ENCODE measurements at places on chromosomes 2 and 18.

- H3K4me3 ChIP-seq: no peak overlapping the region
- peaks cover 3% of the 10 kb centered on the region for H3K36me3 ChIP-seq
- DNase-seq: no peak
- H3K27ac ChIP-seq: peak overlapping the region; percentile 2
Observed at GRCh38 chr2:111171337-111171930, 50.7 kb downstream of the BCL2L11 start.

GRCh38 chr2:56009758-56010458 lies 86.3 kb upstream of the EFEMP1 start:
- DNase-seq: no peak
- H3K4me3 ChIP-seq: no peak overlapping the region
- H3K4me1 ChIP-seq: peaks cover 6% of the 10 kb centered on the region
- H3K27ac ChIP-seq: no peak overlapping the region
- H3K36me3 ChIP-seq: no peaks in the 10 kb centered on the region

DNA sequence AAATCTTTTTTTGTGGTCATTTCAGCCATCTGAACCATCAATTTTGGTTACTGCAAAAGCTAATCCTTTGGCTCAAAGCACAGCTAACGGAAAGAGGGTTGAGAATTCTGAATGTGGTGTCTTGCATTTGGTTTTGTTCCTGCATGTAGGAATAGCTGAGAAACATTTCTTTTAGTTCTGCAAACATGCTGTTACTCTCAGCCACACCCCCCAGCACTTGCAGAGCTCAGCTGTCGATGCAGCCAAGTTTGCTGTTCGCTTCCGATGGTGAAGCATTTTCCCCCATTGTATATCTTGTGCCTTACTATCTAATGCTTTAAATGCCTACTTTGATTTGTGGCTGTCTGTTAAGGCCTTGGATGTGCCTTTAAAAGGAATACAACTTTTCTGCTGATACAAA lies 294.9 kb upstream of the FANCL start:
- no peaks in the 10 kb centered on the region for H3K36me3 ChIP-seq
- H3K4me3 ChIP-seq: no peak overlapping the region
- no peak for DNase-seq
- no peak overlapping the region for H3K27ac ChIP-seq
- peaks cover 6% of the 10 kb centered on the region for H3K4me1 ChIP-seq

DNA sequence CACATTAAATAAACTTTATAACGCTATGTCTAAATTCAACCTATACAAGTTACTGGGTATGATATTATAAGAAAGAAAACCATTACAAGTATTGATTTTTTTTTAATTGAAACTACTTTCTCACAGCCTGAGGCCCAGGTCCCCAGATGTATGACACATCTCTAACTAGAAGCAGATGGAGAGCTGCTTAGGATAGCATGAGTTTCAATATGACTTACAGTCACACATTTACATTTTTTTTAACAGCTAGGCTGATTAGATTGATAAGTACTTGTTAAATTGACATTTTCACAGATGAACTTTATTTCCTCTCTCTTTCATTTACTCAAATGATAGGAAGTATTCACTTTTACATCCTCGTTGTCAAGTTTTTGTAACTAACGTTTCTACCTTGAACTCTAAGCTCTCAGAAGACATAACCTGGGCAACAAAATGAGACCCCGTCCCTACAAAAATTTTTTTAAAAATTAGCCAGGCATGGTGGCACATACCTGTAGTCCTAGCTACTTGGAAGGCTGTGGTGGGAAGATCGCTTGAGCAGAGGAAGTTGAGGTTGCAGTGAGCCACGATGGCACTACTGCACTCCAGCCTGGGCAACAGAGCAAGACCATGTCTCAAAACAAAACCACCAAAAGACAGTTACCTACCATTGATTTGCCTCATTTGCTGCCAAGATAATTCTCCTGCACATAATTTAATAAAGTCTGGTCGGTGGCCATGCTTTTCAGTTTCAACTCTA lies 52.4 kb downstream of the STK39 start:
- no peak overlapping the region for H3K4me3 ChIP-seq
- H3K36me3 ChIP-seq: no peaks in the 10 kb centered on the region
- no peaks in the 10 kb centered on the region for H3K27me3 ChIP-seq
- no peak for DNase-seq

GRCh38 chr2:159449504-159450124 lies 163.1 kb upstream of the WDSUB1 start:
- H3K27ac ChIP-seq: peak overlapping the region; percentile 67
- peaks cover 3% of the 10 kb centered on the region for H3K4me1 ChIP-seq
- no peak overlapping the region for H3K4me3 ChIP-seq
- no peaks in the 10 kb centered on the region for H3K27me3 ChIP-seq
- peaks cover 24% of the 10 kb centered on the region for H3K36me3 ChIP-seq

GRCh38 chr2:190666895-190667294 lies 18.0 kb downstream of the NAB1 start:
- H3K36me3 ChIP-seq: peaks cover 16% of the 10 kb centered on the region
- H3K27me3 ChIP-seq: no peaks in the 10 kb centered on the region
- H3K27ac ChIP-seq: no peak overlapping the region
- H3K4me3 ChIP-seq: no peak overlapping the region

GRCh38 chr18:9825571-9826073 lies 60.2 kb upstream of the TXNDC2 start:
- no peak overlapping the region for H3K4me3 ChIP-seq
- H3K27ac ChIP-seq: no peak overlapping the region
- DNase-seq: no peak
- H3K4me1 ChIP-seq: peaks cover 7% of the 10 kb centered on the region
- H3K36me3 ChIP-seq: no peaks in the 10 kb centered on the region

- peaks cover 7% of the 10 kb centered on the region for H3K4me1 ChIP-seq
- no peak for DNase-seq
- H3K27ac ChIP-seq: no peak overlapping the region
- H3K27me3 ChIP-seq: no peaks in the 10 kb centered on the region
- no peak overlapping the region for H3K4me3 ChIP-seq
- H3K36me3 ChIP-seq: peaks cover 4% of the 10 kb centered on the region
Observed at GRCh38 chr2:97737421-97738178, 24.2 kb downstream of the ZAP70 start.

DNA sequence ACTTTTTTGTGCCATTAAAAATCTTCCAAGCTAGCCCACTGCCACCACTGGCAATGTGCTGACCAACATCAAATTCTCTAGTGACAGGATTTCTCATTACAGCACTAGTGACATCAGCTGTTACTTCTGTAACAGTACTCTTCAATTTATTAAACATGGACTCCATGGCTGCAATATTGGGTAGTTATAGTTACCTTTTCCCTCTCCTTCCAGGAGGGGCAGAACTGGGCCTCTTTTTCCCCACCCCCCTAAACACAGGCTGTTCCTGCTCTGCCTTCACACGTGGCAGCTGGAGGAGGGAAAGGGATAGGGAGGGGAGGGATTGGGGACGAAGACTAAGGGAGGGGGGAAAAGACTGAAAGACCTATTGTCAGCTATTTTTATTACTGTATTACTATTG lies 38.1 kb downstream of the TRAK2 start:
- DNase-seq: no peak
- no peaks in the 10 kb centered on the region for H3K4me1 ChIP-seq
- H3K36me3 ChIP-seq: peaks cover 6% of the 10 kb centered on the region
- H3K4me3 ChIP-seq: no peak overlapping the region
- no peaks in the 10 kb centered on the region for H3K27me3 ChIP-seq
- H3K27ac ChIP-seq: no peak overlapping the region

- DNase-seq: no peak
- H3K4me3 ChIP-seq: no peak overlapping the region
- H3K4me1 ChIP-seq: no peaks in the 10 kb centered on the region
- peaks cover 3% of the 10 kb centered on the region for H3K27me3 ChIP-seq
Observed at GRCh38 chr2:767440-767839, 90.2 kb upstream of the TMEM18 start.

- no peak overlapping the region for H3K4me3 ChIP-seq
- no peaks in the 10 kb centered on the region for H3K27me3 ChIP-seq
- H3K36me3 ChIP-seq: no peaks in the 10 kb centered on the region
- no peaks in the 10 kb centered on the region for H3K4me1 ChIP-seq
- no peak overlapping the region for H3K27ac ChIP-seq
Observed at GRCh38 chr2:105691947-105692390, 52.7 kb upstream of the NCK2 start.

GRCh38 chr18:66329716-66330115 lies 274.2 kb downstream of the CDH19 start:
- no peaks in the 10 kb centered on the region for H3K36me3 ChIP-seq
- no peaks in the 10 kb centered on the region for H3K4me1 ChIP-seq

DNA sequence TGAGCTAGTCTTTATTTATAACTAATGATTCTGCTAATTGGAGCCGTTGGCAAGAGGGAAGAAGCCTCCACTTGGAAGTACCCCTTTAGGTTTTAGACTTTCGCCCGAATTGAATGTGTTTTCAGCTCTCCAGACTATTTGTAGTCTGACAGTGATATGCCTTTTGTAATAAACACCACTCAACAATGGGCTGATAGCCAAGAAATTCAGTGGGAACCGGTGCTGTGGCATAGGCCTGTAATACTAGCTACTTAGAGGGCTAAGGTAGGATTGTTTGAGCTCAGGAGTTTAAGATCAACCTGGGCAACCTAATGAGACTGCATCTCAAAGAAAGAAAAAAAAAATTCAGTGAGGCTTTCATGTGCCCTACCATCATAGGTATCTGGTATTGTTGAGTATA lies 13.6 kb upstream of the ZSCAN30 start:
- no peak for DNase-seq
- H3K36me3 ChIP-seq: peaks cover 89% of the 10 kb centered on the region

DNA sequence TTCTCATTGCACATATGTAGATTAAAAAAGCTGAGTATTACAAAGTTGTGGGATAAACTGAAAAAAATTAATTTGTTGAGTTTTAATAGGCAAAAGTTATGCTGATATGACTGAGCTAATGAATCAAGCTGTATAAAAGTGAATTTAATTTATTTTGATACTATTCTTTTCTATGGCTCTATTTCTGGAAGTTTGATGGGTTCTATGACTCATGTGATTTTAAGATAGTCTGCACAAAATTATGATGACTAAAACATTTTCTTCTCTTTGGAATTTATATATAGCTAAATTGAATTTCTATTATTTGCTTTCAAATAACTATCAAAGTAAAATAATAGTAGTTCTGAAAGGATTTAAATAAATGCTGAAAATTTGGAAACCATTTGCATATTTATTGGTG lies 71.0 kb upstream of the MMADHC start:
- H3K36me3 ChIP-seq: peaks cover 3% of the 10 kb centered on the region
- H3K27ac ChIP-seq: no peak overlapping the region
- no peaks in the 10 kb centered on the region for H3K27me3 ChIP-seq
- peaks cover 12% of the 10 kb centered on the region for H3K4me1 ChIP-seq
- no peak for DNase-seq
- no peak overlapping the region for H3K4me3 ChIP-seq

DNA sequence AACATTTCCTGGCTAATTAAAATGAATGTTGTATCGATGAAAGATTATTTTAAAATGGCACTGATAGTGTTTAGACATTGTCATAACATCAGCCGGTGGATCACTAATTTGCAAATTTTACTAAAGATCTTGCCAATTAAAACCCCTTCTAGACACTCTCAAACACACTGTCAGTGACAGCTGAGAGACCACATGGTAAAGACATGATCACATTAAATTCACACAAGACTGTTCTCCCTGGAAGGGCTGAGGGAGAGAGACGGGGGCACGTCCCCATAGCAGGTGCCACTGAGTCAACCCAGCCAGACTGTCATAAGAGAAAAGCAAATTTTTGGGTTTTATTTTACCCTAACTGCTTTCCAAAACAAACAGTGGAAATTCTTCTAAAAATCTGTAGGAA lies 306.0 kb downstream of the TXNL1 start:
- peaks cover 5% of the 10 kb centered on the region for H3K4me1 ChIP-seq
- DNase-seq: no peak
- no peak overlapping the region for H3K27ac ChIP-seq
- H3K27me3 ChIP-seq: peaks cover 14% of the 10 kb centered on the region

- H3K4me1 ChIP-seq: peaks cover 11% of the 10 kb centered on the region
- no peaks in the 10 kb centered on the region for H3K27me3 ChIP-seq
- H3K36me3 ChIP-seq: peaks cover 19% of the 10 kb centered on the region
- DNase-seq: no peak
Observed at GRCh38 chr18:74679006-74679678, 81.5 kb downstream of the ZNF407 start.

DNA sequence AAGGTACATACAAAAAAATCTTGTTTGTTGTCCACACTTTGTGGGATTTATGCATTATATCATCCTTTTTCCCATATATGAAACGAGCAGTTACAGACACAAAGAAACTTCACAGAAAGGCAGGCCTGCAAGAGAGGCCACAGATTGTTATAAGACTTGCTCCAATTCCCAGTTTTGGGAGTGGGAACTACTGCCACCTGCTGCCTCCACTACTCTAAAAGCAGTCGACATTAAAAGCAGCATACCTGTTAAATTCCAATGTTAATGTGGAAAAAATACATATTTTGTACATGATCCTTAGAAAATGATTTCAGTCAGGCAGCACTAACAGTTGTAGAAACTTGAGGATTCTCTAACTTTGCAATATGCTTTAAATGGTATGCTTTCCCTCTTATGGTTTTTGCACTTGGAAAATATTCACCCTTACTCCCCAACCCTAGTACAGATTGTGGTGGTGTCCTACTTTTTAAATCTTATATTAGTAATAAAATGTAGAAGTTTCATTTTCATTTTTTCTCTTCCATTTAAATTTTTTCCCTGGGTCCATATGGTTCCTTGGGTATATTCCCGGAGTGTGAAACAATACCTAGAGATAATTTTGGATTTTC lies 37.9 kb downstream of the SLC38A11 start:
- H3K36me3 ChIP-seq: no peaks in the 10 kb centered on the region
- H3K27ac ChIP-seq: peak overlapping the region; percentile 93
- no peak overlapping the region for H3K4me3 ChIP-seq
- H3K27me3 ChIP-seq: no peaks in the 10 kb centered on the region

- H3K36me3 ChIP-seq: no peaks in the 10 kb centered on the region
- H3K27me3 ChIP-seq: peaks cover 3% of the 10 kb centered on the region
- peaks cover 1% of the 10 kb centered on the region for H3K4me1 ChIP-seq
- DNase-seq: no peak
Observed at GRCh38 chr2:109368798-109369197, 239.8 kb downstream of the SH3RF3 start.

GRCh38 chr18:60873708-60874107 lies 459.5 kb upstream of the CDH20 start:
- H3K27me3 ChIP-seq: no peaks in the 10 kb centered on the region
- H3K4me1 ChIP-seq: no peaks in the 10 kb centered on the region
- no peak overlapping the region for H3K27ac ChIP-seq

GRCh38 chr2:56587456-56587855 lies 403.7 kb downstream of the CCDC85A start:
- no peak for DNase-seq
- H3K4me1 ChIP-seq: peaks cover 2% of the 10 kb centered on the region
- no peaks in the 10 kb centered on the region for H3K27me3 ChIP-seq
- H3K36me3 ChIP-seq: no peaks in the 10 kb centered on the region
- no peak overlapping the region for H3K27ac ChIP-seq
- H3K4me3 ChIP-seq: no peak overlapping the region

DNA sequence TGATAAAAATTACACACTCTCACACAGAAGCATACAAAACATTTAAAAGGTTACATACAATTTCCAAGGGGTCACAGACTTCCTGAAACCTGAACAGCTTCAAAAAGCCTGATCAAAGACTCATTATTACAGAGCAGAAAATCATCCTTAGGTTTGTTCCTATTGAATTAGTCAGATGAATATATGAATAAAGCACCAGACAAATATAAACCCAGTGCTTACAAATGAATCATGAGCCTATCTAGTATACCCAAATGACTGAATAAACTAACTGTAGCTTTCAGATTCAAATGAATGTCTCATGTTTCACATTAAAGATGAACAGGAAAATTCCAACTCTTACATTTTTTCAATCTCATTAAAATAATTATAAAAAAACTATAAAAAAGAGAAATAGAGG lies 550.3 kb downstream of the SUCLG1 start:
- DNase-seq: no peak
- no peaks in the 10 kb centered on the region for H3K27me3 ChIP-seq
- no peak overlapping the region for H3K27ac ChIP-seq
- no peaks in the 10 kb centered on the region for H3K36me3 ChIP-seq
- no peak overlapping the region for H3K4me3 ChIP-seq

Measured in progenitor cell of endocrine pancreas (in vitro differentiated cells).